ENCODE measurements at places on chromosomes 7 and 10.

DNA sequence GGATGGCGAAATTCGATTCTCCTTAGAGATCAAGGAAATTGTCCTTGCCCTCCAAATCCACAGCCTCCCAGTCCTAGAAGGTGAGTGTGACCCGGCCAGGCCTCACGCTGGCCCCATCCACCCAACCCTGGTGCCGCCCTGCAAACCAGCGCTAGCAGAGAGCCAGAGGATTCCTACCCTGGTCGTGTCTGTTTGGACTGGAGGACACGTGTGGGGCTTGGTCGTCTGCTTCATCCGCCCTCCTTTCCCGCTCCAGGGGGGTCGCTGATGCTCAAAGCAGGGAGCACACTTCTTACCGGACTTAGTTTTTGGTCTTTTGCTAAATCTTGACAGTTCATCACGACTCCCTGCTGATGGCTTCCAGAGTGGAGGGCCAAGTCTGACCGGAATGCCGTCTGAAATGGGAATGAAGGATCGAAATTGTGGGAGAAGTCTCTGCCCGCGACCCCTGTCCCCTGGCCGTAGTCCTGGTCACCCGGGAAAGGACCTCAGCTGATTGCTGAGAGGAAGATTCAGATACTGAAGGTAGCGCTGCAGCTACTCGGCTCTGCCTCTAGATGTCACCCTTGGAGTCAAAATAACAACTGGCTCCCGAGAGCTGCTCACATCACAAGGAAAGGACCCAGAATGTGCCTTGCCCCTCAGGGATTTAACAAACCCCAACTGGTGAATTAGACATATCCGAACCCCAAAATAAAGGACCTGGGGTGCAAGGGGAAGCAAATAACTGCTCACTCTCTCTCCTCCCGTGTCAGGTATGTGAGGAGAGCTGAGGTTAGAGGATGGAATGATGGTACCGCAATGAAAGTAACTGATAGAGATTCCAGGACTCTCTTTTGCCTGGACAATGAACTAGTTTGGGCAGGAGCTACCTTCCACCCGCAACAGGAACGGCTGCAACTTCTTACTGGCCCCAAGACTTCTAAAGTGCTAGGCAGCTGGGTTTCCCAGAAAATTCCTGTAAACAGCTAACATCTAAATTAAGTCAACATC, 23.5 kb upstream of the ORC5 start:
- no peak for DNase-seq

DNA sequence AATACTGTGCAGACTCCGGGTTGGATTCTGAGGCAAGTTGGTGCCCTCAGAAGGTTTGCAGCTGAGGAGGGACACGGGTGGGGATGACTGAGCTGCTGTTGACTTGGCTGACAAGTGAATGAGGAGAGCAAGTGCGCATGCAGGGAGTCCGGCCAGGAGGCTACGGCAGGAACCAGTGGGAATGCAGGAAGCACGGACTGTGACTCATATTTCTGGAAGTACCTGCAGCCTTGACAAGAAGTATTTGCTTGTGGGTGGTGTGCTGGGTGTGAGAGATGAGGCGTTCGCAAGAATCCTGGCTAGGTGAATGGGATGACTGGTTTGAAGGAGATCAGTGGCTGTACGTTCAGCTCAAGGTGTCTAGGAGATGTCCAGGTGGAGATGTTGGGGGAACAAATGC, 30.8 kb upstream of the FXYD4 start:
- DNase-seq, result peak; percentile 92

- DNase-seq, result no peak
Measured at GRCh38 chr10:70176441-70176840, 6.1 kb upstream of the SAR1A start.

GRCh38 chr10:60878224-60878623, 65.8 kb downstream of the RHOBTB1 start:
- no peak for DNase-seq

- DNase-seq, result no peak
Measured at GRCh38 chr7:50307368-50308032, 3.0 kb downstream of the IKZF1 start.

DNA sequence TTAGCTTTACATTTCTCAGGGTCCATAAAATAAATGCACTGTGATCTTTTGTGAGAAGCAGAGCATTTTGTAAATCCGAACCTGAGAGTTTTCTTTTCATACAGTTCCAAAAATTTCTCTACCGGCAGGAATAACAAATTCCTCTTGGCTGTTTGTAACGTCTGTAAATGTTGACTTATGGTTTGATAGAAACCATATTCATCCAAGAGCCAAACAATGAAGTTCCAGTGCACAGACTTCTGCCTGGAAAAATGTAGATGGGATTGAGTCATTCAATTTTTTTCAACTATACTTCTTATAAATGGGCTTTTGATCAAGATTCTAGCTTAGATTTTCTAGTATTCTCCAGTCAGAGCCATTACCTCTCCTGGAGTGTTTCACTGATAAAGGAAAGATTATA, 530.6 kb downstream of the TFEC start:
- no peak for DNase-seq

DNA sequence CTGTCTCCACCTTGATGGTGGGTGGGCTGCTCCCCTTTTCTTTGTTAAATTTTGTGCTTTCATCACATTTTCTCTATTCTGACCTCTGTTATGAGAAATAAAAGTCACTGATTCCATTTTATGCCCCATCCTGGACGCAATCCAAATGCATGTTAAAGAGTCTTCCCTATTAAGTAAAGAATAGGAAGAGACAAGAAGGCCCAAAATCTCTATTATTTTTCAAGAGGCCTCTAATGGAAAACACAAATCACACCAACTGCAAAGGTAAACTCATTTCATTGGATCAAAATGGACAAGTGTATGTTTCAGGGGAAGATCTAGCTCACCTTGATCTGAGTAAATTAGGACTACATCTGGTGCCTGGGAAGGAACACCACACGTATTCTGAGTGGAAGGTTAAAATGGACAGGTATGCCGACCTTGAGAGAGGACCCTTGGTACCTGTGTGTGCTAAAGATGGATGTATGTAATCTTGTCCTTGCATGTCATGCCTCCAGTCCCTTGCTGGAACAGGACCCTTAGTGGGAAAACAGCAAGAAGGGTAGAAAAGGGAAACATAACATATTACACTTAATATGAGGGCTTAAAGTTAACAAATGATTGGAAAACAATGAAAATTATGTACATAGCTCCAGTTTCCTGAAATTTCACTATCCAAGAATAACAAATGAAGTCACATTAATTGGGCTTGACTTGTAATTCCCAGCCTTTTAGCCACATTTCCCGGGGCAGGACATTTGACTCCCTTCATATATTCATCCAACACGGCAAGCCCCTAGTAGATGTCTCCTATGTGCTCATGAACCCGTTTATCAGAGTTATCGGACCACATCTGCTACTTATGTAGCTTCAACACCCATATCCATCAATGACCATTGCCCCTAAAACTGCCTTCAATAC, 7.6 kb downstream of the IFIT2 start:
- DNase-seq, result no peak
